ENCODE measurements at places on chromosomes 7 and 10.

GRCh38 chr10:100907773-100908363 is 4.9 kb upstream of the SLF2 start:
- no peak for DNase-seq

- no peak for DNase-seq
Observed at GRCh38 chr10:128297709-128298378, 171.6 kb upstream of the MKI67 start.

GRCh38 chr7:122290476-122290875 is 14.1 kb downstream of the FEZF1 start:
- no peak for DNase-seq

GRCh38 chr10:21522631-21523406 is 2.7 kb downstream of the SKIDA1 start:
- no peak for DNase-seq

- no peak for DNase-seq
Observed at GRCh38 chr7:3558400-3558799, 257.3 kb downstream of the SDK1 start.

- DNase-seq, result no peak
Observed at GRCh38 chr7:134129856-134130523, 2.9 kb downstream of the LRGUK start.

All from Caki2 (cell line).